Mononuclear cell (primary cell): ENCODE measurements at places on chromosomes 16 and 17. TPM values are rescaled to one million over a fixed set of nuclear protein-coding genes. Genes with fewer than 3 reads are reported as not detected.

Gene SCNN1B
- not detected for total RNA-seq

Gene CDRT15
- not detected for total RNA-seq

Gene SOX8
- 1.0 TPM for total RNA-seq

Gene MYH3
- 2.3 TPM for total RNA-seq

Gene IGFALS
- 0.63 TPM for total RNA-seq

Gene MYOCD
- not detected for total RNA-seq

Gene EXOC7
- total RNA-seq, result 49.2 TPM

Gene RNF112
- 0.21 TPM for total RNA-seq

Gene MYH13
- total RNA-seq, result not detected
